ENCODE measurements at places on chromosomes 5 and 9. TPM values are rescaled to one million over a fixed set of nuclear protein-coding genes. Genes with fewer than 3 reads are reported as not detected.

C5orf63 gene
- 7.4 TPM for total RNA-seq

SPAG8 gene
- 1.4 TPM for total RNA-seq

ROR2 gene
- total RNA-seq, result 3.0 TPM

ZNF354C gene
- 6.0 TPM for total RNA-seq

C1QTNF3 gene
- total RNA-seq, result 2.7 TPM

IFNB1 gene
- total RNA-seq, result 1.2 TPM

C5 gene
- 3.0 TPM for total RNA-seq

PLEKHG4B gene
- not detected for total RNA-seq

IL11RA gene
- 26.5 TPM for total RNA-seq

GRCh38 chr5:79924936-79925893 lies 65.8 kb downstream of the MTX3 start:
- H3K4me3 ChIP-seq, result no peak overlapping the region
- peak; percentile 54 for DNase-seq
- peaks cover 14% of the 10 kb centered on the region for H3K27me3 ChIP-seq
- no peak overlapping the region for H3K27ac ChIP-seq
- H3K4me1 ChIP-seq, result peaks cover 26% of the 10 kb centered on the region

- no peak overlapping the region for H3K4me3 ChIP-seq
- peaks cover 16% of the 10 kb centered on the region for H3K36me3 ChIP-seq
- H3K27me3 ChIP-seq, result no peaks in the 10 kb centered on the region
- no peaks in the 10 kb centered on the region for H3K4me1 ChIP-seq
These were observed 6.0 kb upstream of the PLAC8L1 start for GRCh38 chr5:146111409-146111808.

- no peak overlapping the region for H3K4me3 ChIP-seq
- H3K27ac ChIP-seq, result no peak overlapping the region
- H3K27me3 ChIP-seq, result peaks cover 2% of the 10 kb centered on the region
- DNase-seq, result no peak
- H3K36me3 ChIP-seq, result no peaks in the 10 kb centered on the region
These were observed 21.1 kb downstream of the FAT2 start for GRCh38 chr5:151570058-151570457.

DNA sequence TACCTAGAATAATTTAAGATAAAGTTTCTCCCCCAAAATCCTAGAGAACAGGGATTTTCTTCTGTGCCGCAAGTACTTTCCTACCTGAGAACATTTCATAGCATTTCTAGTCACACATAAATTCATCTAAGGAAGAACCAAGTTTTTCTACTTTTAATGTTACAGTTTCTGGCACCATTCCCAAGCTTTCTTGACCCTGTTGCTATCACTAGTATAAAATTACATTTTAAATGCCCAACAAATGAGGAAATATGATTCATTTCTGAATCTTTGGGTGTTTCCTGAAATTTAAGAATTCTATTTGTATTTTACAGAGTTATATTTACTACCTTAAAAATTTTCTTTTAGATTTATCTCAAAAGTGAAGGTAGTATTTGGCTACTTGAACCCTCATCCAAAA lies 137.8 kb downstream of the LPAR1 start:
- no peaks in the 10 kb centered on the region for H3K36me3 ChIP-seq
- no peaks in the 10 kb centered on the region for H3K27me3 ChIP-seq
- H3K4me3 ChIP-seq, result no peak overlapping the region
- H3K4me1 ChIP-seq, result no peaks in the 10 kb centered on the region
- H3K27ac ChIP-seq, result no peak overlapping the region

GRCh38 chr9:125679597-125680189 lies 27.3 kb downstream of the MAPKAP1 start:
- H3K27ac ChIP-seq, result no peak overlapping the region
- DNase-seq, result no peak
- H3K27me3 ChIP-seq, result no peaks in the 10 kb centered on the region
- H3K4me3 ChIP-seq, result no peak overlapping the region

DNA sequence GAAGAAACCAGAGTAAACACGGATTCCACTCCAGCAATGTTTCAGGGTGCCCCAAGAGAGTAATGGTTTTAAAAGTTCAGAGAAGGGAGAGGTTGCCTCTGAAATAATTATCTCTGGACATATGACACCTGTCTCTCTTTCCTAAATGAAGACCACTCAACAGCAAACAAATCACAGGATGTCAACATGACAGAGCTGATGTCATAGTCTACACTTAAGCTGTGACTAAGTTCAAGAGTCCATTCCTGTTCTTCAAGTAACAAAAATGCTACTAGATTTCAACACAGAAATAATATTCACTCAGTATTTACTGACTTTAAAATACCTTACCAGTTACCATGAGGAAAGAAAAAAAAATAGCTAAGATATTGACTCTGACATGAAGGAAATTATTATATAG lies 44.7 kb upstream of the SLC30A5 start:
- no peak overlapping the region for H3K27ac ChIP-seq
- H3K4me3 ChIP-seq, result no peak overlapping the region
- H3K36me3 ChIP-seq, result no peaks in the 10 kb centered on the region
- peaks cover 5% of the 10 kb centered on the region for H3K4me1 ChIP-seq
- no peak for DNase-seq

DNA sequence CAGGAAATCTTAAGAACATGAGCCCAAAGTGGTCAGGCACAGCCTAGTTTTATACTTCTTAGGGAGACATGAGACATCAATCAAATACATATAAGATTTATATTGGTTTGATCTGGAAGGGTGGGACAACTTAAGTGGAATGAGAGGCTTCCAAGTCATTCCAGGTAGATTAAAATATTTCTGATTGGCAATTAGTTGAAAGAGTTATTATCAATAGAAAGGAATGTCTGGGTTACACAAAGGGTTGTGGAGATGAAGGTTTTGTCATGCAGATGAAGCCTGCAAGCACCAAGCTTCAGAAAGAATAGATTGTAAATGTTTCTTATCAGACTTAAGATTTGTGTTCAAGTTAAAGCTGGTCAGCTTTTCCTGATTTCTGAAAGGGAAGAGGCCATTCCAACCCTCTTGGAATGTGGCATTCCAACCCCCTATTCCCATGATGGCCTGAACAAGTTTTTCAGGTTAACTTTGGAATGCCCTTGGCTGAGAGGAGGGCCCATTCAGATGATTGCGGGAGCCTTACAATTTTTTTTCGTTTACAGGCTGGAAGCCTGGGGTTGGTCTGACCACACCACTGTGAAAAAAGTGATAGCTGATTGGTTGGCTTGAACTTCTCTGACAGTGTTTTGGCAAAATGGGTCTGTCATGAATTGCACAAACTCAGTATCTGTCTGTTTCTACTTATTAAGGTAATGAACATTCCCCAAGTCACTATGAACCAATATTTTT lies 245.6 kb upstream of the RAI14 start:
- no peak for DNase-seq
- peaks cover 11% of the 10 kb centered on the region for H3K27me3 ChIP-seq
- no peak overlapping the region for H3K4me3 ChIP-seq
- no peaks in the 10 kb centered on the region for H3K36me3 ChIP-seq

DNA sequence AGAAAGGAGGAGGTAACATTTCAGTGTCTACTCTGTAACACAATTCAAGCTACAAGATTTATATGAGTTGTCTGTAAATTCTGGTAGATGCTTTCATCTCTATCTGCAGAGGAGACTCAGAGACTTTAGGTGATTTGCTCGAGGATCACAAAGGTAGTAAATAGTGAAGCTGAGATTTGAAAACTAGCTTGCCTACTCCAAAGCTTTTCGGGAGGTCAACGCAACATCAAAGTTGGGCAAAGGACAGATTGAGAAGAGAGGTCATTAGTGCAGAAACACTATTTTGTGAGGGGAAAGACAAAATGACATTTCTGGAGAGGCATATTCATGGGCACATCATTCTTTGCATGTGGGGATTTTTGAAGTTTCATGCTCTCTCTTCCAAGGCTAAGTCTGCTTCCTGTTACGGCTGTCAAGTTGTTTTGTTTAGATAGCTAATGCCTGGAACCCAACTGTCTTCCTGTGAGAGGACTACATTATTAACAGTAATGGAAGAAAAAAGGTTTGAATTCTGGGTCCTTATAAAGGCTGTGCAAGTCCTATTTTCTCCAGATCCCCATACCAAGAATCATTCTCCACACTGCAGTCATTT lies 413.5 kb upstream of the ZNF462 start:
- H3K4me1 ChIP-seq, result no peaks in the 10 kb centered on the region
- no peak overlapping the region for H3K4me3 ChIP-seq
- no peak for DNase-seq
- no peaks in the 10 kb centered on the region for H3K36me3 ChIP-seq

DNA sequence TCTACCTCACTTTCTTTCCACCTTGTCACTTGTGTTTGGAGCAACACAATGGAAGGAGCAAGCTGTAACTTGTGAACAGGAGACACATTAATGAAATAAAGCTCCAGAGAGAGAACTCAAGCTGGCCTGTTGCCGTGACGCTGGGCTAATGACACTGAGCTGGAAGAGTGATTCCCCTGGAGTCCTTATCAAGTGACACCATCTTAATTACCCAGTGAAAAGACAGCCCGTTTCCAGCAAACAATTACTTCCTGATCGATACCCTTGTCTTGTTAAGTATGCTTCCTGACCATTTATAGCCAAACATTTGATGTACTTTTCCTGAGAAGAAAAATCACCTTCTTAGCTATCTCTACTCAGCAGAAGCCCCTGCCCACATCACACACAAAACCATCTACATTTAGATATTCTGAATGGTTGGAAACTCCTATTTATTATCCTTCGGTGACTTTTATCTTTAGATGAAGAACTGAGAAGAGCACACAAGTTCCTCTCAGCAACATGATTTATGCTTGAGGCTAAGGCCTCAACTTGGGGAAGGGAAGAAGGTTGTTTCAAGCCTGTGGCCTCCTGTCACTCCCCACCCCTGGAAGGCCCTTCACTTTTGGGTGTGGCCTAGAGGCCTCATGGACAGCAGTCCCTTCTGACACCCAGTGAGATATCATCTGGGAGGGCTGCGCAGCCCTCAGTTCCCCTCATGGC lies 34.1 kb downstream of the CRHBP start:
- peaks cover 5% of the 10 kb centered on the region for H3K27me3 ChIP-seq
- H3K27ac ChIP-seq, result no peak overlapping the region
- H3K4me3 ChIP-seq, result no peak overlapping the region
- H3K36me3 ChIP-seq, result no peaks in the 10 kb centered on the region
- H3K4me1 ChIP-seq, result no peaks in the 10 kb centered on the region

DNA sequence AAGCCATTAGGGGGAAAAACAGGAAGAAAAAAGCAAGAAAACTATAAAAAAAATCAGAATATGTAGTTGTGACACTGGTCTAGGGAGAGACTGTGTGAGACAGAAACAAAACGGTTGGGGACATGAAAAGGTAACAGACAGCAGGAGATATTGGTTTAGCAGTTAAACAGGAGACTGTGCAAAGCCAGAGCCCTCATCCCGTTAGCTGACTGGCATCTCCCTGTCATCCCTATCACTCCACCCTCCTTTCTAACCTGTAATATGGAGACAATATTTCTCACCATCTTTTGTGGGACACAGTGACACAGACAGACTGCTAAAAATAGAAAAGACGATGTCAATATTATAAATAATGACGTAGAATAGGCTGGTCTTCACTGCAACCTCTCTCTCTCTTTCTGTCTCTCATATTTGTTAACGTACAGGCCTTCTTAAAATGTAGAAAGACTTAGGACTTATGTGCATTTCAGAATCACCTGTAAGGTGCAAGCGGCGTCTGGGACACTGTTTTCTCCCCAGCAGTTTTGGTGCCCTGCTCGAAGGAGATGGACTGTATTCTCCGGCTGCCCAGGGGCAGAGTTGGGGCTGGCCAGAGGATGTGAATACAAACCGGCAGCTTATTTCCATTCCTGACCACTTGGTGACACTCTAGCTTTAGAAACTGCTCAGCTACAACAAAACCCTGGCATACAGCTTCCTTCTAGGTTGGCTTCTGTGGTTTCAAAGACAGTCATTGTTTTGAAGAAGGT lies 190.6 kb downstream of the MAT2B start:
- no peak for DNase-seq
- no peaks in the 10 kb centered on the region for H3K27me3 ChIP-seq
- H3K36me3 ChIP-seq, result no peaks in the 10 kb centered on the region
- no peak overlapping the region for H3K27ac ChIP-seq
- no peak overlapping the region for H3K4me3 ChIP-seq

- H3K27ac ChIP-seq, result no peak overlapping the region
- peaks cover 43% of the 10 kb centered on the region for H3K27me3 ChIP-seq
- no peak overlapping the region for H3K4me3 ChIP-seq
- H3K4me1 ChIP-seq, result no peaks in the 10 kb centered on the region
- no peaks in the 10 kb centered on the region for H3K36me3 ChIP-seq
These were observed 34.6 kb upstream of the PTCH1 start for GRCh38 chr9:95551406-95551805.

DNA sequence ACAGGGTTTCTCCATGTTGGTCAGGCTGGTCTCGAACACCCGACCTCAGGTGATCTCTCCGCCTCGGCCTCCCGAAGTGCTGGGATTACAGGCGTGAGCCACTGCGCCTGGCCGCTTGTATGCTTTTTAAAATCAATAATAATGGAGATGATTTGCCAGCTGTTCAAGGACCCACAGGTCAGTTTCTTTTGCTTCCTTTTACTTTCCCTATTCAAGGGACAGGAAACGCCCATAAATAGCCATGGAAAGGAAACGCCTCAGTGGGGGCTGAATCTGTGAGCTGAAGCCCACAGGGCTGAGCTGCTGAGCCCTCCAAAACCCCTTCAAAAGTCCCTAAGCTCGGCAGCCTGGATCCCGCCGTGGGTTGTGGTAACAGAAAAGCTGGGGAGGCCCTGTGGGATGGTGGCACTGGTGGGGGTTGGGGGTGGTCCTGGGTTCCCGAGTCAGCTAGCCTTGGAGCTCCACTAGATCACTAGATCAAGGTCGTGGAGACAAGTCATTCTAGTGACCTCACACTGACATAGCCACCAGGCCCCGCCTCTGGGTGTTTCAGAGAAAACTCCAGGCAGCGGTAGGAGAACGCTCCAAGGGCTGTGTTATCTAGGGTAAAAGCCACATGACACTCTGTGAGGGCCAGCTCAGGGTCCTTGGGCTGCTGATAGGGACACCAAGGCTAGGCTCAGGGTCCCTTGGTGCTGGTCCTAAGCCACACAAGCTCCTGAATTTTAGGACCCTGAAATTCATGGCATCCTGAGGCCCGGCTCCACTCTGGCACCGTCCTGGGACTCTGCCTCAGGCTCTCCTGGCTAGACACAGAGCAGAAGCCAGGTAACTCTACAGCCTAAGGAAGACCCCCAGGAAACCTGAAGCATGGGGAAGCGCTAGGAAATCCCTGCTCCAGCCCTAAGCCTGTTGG lies 18.0 kb upstream of the DUSP1 start:
- no peaks in the 10 kb centered on the region for H3K4me1 ChIP-seq
- no peak overlapping the region for H3K4me3 ChIP-seq
- DNase-seq, result no peak

DNA sequence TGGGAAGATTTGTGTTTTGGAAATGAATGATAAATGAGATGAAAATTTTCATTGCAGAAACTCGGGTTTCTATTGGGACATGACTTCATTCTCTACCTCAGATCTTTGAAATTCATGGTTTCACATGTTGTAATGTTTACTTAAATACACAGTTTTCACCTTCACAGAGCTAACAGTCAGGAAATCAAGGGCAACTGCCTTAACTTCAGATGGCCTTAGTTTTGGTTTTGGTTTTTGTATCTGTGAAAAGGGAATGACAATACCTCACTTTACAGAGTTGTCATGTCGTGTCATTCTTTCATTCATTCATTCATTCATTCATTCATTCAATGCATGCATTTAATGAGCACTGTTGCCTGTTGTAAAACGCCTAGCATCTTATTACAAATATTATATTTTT lies 41.9 kb downstream of the NIM1K start:
- H3K4me3 ChIP-seq, result no peak overlapping the region
- H3K4me1 ChIP-seq, result peaks cover 5% of the 10 kb centered on the region
- DNase-seq, result no peak
- peaks cover 4% of the 10 kb centered on the region for H3K27me3 ChIP-seq
- H3K36me3 ChIP-seq, result no peaks in the 10 kb centered on the region

All from activated CD8-positive, alpha-beta memory T cell treated with anti-CD3 and anti-CD28 coated beads, Interleukin-2, amount 10 ng/mL, durations not matched to agents 7 days and 5 days (primary cell).